ENCODE measurements at places on chromosomes 5 and 9.

GRCh38 chr5:111132076-111132475, 39.9 kb downstream of the WDR36 start:
- no peak for DNase-seq

DNA sequence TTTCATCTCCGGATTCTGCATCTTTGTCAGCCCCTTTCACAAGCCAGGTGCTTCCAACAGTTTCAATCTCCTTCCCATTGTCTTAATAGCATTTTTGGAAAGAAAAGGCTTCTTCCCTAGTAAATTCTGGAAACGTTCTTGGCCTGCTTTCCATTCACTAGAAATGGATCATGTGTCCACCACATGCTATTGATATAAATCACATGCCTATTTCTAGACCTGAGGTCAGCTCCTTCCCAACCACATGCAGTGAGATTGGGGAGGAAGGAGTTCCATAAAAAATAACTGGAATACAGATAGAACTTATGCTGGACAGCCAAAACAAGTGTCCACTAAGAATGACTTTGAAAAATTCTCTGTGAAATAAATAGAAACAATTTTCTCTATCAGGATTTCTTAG, 181.6 kb upstream of the TMEM161B start:
- no peak for DNase-seq

DNA sequence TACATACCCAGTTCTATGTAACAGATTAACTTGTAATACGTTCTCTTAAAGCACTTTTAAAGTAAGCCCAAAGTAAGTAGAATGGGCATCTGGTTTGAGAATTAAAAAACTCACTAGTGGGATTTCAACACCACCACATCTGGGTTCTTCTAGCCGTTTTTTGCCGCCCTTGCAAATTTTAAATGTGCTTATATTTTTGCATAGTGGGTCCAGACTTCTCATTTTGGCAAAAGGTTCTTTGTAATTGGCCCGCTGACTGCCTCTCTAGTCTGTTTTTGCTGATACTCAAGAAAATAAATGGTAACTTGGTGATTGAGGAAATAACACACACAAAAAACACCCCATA, 582 bp upstream of the FBXO4 start:
- DNase-seq = no peak

GRCh38 chr9:81759680-81760215, 70.4 kb upstream of the TLE1 start:
- no peak for DNase-seq

DNA sequence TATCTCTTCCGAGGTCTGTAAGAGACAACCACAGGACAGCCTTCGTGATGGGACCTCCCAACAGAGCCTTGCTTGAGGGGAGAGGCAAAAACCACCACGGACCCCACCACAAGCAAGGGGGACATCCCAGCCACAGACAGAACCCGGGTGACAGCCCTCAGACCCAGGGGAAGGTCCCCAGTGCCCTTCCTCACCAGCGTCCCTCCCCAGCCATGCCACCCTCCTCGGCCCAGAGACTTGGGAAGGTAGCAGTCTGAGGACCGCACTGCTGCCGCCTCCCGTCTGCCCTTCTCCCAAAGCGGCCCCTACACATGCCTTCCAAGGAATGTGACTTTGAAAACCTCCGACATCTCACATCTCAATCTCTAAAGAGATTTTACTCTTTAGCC, 13.4 kb downstream of the IPPK start:
- DNase-seq = no peak

- no peak for DNase-seq
These were observed 67.4 kb downstream of the RAPGEF1 start for GRCh38 chr9:131672451-131672850.

DNA sequence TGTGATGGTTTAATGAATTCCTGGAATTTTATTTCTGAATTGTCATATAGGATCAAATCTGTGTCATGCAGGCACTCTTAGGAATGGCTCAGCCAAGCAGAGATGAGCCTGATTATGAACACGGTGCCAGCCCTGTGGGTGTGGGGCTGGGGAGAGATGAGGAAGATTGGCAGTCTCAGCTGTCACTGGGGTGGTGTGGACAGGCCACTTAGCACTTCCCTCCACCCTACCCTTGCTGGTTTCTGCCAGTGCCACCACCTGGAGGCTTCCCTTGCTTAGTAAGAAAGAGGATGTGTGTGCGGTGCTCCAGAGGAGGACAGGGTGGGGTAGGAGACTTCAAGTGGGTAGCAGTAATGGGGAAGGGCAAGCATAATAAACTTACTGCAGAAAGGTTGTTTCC, 226.6 kb downstream of the CD180 start:
- no peak for DNase-seq

DNA sequence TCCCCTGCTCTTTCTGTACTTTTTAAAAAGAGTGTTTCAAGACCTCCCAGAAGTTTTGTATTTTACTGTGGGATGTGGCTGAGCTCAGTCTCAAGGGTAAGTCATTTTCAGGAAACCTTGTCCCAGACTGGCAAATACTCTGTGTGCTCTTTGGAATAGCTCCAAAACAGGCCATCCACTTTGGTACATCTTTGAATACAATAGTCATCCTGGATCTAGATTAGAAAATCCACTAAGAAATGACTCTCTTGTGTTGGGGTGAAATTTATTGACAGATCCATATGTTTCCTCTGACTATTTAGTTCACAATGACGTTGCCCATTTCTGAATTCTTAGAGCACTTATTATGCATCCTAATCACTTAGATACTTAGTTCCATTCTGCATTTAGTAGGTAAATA, 95.2 kb downstream of the PLCXD3 start:
- no peak for DNase-seq

- no peak for DNase-seq
These were observed 85.5 kb downstream of the TEK start for GRCh38 chr9:27194401-27195091.

DNA sequence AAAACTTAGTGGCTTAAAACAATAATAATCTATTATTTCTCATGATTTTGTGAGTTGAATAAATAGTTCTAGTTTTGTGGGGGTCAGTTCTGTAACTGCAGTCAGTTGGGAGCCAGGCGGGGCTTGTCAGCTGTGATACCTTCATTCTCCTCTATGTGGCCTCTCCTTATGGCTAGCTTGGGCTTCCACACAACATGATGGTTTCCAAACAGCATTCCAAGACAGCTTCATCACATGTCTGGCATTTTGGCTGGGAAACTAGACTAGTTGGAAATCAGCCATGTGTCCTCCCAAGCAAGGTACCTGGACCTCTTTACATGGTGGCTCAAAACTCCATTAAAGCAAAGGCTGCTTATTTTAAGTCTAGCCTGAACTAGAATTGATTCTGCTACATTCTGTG, 61.4 kb upstream of the RANBP3L start:
- no peak for DNase-seq

DNA sequence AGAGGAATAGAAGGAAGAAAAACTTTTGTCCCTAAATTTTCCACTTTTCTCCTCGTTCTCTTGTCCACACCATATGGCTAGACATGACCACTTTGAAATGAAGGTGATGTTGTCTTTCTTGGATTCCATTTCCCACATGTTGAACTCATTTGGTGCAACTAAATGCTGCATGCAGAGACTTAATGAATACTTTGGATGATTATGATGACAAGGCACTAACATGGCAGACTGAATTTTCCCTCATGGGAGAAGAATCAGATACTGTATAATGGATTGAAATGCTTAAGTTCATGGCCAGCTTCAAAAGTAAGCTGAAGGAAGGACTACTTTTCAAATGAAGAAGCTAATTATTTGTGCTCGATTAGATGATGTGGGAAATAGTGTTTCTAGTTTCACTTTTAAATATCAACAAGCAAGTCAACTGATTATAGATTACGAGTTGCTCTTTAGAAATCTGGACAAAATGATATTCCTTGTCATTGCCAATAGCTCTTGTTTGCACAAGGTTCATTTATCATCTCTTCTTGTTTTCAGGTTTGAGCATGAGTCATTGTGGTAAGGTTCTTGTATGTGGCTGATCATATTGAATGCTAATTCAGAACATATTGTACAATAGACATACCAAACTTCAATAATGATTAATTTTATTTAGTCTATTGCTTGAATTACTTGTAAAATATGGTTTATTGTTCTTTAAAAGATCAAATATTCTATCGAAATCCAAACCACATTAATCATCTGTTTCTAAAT, 501.3 kb upstream of the FTMT start:
- DNase-seq = no peak

GRCh38 chr9:88829276-88829675, 162.0 kb upstream of the S1PR3 start:
- DNase-seq = no peak

DNA sequence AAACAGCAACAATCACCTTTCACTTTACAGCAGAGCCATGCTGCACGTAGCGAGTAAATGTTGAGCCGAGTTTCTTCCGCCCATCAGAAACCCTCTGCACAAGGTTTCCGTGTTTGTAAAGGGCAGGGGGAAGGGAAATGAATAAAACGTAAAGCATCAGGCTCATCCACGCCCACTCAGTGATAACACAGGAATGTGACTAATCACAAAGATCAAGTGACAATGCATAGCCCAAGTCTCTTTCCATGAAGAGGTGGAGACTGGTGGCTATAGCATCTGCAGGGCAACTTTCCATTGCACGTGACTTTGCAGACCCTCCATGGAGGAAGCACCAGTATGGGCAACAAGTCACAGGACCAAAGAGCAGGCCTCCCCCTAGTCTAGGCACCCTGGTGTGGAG, 56.6 kb downstream of the CAMSAP1 start:
- no peak for DNase-seq

GRCh38 chr9:91655658-91656057, 232.0 kb upstream of the NFIL3 start:
- no peak for DNase-seq

- no peak for DNase-seq
These were observed 9.5 kb downstream of the INVS start for GRCh38 chr9:100108559-100108958.
